ENCODE measurements at places on chromosomes 3 and 15.

DNA sequence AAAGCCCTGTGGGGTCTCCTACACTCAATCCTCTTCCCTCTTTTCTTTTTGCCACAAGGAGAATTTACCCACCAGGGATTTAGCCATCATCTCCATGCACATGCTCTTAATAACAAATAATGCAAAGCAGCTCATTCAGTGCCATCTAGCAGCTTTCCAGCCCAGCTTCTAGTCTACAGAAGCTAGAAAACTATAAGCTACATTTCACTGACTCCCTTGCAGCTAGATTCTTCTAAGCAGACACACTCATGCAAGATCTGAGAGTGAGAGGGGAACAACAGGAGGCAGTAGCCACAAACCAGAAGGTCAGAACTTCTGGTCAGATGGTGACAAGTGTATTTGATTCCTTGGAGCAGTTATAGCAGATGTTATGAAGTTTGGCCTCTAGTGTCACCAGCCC, 25.5 kb downstream of the OSBPL10 start:
- DNase-seq, result no peak

- DNase-seq, result no peak
These were observed 437.9 kb downstream of the SOX2 start for GRCh38 chr3:182149594-182149993.

DNA sequence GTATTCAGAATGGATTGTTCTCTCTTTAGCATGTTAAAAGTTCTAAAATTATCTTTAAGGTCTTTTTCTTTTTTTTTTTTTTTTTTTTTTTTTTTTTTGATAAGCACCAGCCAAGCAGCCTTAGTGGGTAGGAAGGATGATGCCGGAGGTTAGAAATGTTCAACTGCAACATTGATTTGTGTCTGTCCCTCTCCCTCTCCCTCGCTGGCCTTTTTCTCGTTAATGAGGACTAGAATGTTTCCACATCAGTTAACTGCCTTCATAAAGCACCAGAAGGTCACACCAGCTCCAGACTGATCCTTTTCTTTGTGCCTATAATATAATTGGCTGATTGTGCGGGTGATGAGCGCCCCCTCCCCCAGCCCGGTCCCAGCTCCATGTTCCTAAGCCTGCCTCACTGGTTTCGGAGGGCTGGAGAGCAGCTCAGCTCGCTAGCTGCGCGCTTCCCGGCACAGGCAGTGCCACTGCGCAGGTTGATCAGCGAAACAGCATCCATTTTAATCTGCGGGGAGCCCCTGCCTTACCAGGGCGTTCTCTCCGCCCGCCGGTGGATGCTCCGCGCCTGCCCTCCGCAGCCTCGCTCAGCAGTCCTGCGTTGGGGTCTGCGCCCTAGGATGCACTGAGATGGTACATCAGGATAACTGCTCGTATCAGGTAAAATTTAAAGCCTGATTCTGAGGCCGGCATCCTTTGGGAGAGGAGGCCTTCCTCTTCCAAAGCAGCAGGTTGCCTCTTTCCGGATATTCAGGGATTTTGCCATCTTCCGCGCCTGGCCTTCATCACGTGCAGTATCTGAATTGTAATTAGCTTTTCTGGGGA, 148.9 kb upstream of the IL12A start:
- DNase-seq, result no peak

DNA sequence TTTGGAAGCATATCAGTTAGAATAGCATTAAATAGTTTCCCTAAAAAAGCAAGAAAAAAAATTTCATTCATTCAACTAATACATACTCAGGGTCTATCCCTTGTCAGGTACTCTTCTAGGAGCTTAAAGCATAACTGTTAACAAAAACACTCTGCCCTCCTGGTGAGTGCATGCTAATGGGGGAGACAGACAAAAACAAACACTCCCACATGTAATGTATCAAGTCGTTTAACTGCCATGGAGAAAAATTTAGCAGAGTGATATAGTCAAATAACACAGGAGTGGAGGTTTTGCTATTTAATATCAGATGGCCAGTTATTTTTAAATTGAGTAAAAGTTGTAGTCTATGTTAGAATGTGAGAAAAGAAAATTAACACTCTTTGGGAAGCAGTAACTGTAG, 254.5 kb upstream of the RARB start:
- DNase-seq, result no peak

DNA sequence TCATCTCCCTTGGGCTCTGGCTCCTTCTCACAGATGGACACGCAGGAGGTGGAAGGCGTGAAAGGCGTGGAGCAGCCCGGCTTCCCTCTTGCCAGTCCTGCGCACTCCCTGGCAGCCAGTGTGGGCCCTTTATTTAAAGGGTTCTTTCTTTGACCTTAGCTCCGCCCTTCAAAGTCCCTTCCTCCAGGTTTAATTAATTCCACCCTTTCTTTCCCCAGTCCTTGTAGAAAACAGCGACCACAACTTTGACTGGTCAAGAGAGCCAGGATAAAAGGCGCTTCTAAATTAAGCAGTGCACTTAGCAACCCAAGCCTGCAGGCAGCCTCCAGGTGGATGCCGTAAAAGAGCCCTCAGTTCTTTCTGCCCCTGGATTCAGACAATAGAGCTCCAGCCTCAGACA, at the start of gene HDC:
Gene HDC, minus strand, starts transcription at position 107 of the 400 bp plus-strand sequence. Its CDS starts 103 bp downstream, at position 4.
- no peak for DNase-seq

GRCh38 chr3:40152482-40153133, 156.9 kb upstream of the EIF1B start:
- DNase-seq, result no peak

- no peak for DNase-seq
These were observed 32.7 kb downstream of the ADCY5 start for GRCh38 chr3:123416173-123416572.

All from HTR-8/SVneo (cell line).